Spinal cord (tissue), 10 donors: ENCODE measurements at places on chromosomes 4 and X. TPM values are rescaled to one million over a fixed set of nuclear protein-coding genes. Genes with fewer than 3 reads are reported as not detected.

LNX1 gene
- polyA plus RNA-seq, result 9.5 TPM

DNA sequence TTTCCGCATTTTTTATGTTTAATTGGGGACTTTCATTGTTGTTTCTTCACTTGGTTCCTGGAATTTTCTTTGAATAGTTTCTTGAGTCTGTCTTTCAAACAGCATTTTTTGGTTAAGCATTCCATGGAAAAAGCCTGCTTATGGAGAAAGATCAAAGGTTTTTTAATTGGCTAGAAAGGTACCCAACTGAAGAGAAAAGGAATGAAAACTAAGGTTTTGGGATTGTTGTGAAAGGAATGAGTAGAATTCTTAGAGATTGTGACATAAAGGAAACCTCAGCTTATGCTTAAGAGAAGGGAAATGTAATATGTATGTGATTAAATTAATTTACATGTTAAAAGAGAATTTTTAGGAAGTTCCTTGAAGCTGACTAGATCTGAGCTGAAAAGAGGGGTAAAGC is 82.8 kb downstream of the CCKAR start:
- no peak for DNase-seq
- no peaks in the 10 kb centered on the region for H3K36me3 ChIP-seq
- no peak overlapping the region for H3K27ac ChIP-seq
- H3K4me1 ChIP-seq, result no peaks in the 10 kb centered on the region
- no peak overlapping the region for H3K4me3 ChIP-seq

GRCh38 chr4:16090096-16090705 is 6.4 kb upstream of the PROM1 start:
- no peak for DNase-seq
- no peaks in the 10 kb centered on the region for H3K4me1 ChIP-seq
- H3K27me3 ChIP-seq, result no peaks in the 10 kb centered on the region
- H3K4me3 ChIP-seq, result no peak overlapping the region

GRCh38 chrX:37959212-37960021 is 46.9 kb upstream of the SYTL5 start:
- no peak overlapping the region for H3K4me3 ChIP-seq
- no peak overlapping the region for H3K27ac ChIP-seq
- no peak for DNase-seq
- no peaks in the 10 kb centered on the region for H3K4me1 ChIP-seq
- H3K36me3 ChIP-seq, result no peaks in the 10 kb centered on the region

YY2 gene
- 2.1 TPM for polyA plus RNA-seq

GRCh38 chr4:78370631-78371372 is 180.8 kb upstream of the ANXA3 start:
- no peaks in the 10 kb centered on the region for H3K27me3 ChIP-seq
- H3K36me3 ChIP-seq, result no peaks in the 10 kb centered on the region
- no peaks in the 10 kb centered on the region for H3K4me1 ChIP-seq
- no peak overlapping the region for H3K4me3 ChIP-seq
- no peak for DNase-seq

DNA sequence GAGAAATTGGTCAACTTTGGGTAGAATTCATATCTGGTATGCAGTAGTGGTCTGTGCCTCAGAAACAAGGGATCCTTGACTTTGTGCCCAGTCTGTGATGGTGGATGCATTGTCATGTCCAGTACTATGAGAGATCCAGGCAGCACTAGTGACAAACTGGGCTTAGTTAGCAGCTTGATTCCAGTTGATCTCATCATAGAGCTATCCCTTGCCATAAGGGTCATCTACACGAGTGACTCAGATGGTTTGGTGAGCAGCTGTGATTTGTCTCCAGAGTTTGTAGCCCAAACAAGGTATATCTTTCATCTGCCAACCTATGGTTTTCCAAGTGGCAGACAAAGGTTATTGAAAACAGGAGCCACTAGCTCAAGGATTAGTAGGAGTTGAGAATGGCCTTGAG is 298.8 kb downstream of the GBA3 start:
- H3K27ac ChIP-seq, result no peak overlapping the region
- no peaks in the 10 kb centered on the region for H3K4me1 ChIP-seq
- no peaks in the 10 kb centered on the region for H3K36me3 ChIP-seq
- H3K4me3 ChIP-seq, result no peak overlapping the region
- no peaks in the 10 kb centered on the region for H3K27me3 ChIP-seq

SCOC gene
- 251 TPM for polyA plus RNA-seq

SLC4A4 gene
- 111 TPM for polyA plus RNA-seq

ARL9 gene
- polyA plus RNA-seq, result 4.3 TPM
